ENCODE measurements at places on chromosomes 2 and 18.

DNA sequence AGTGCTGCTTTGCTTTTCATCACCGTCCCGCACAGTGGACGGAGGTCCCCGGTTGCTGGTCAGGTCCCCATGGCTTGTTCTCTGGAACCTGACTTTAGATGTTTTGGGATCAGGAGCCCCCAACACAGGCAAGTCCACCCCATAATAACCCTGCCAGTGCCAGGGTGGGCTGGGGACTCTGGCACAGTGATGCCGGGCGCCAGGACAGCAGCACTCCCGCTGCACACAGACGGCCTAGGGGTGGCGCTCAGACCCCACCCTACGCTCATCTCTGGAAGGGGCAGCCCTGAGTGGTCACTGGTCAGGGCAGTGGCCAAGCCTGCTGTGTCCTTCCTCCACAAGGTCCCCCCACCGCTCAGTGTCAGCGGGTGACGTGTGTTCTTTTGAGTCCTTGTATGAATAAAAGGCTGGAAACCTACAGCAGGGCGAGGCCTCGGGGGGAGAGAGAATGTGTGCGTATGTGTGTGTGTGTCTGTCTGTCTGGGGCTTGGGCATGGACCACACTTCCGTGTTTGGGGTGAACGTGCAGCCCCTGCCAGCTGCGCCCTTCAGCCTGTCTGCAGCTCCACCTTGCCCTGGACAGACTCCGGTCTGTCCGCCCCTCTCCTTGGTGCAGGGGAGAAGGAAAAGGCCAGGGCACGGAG lies 32.3 kb downstream of the GPC1 start:
- no peak for DNase-seq

DNA sequence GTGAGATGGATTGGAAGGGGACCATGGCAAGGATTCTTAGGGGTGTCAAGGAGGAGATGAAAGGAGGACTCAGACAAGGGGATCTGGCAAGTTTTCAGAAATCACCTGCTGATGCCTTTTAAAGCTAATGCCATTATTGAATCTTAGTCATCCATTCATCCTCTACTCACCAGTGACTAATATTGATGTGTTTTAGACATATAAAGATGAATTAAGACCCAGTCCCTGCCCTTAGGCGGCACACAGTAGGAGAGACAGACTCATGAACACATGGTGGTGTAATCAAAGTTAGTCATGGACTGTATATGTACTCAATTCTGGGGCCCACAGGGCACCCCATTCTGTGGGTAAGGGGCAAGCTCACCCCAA lies 56.5 kb upstream of the ATL2 start:
- no peak for DNase-seq

DNA sequence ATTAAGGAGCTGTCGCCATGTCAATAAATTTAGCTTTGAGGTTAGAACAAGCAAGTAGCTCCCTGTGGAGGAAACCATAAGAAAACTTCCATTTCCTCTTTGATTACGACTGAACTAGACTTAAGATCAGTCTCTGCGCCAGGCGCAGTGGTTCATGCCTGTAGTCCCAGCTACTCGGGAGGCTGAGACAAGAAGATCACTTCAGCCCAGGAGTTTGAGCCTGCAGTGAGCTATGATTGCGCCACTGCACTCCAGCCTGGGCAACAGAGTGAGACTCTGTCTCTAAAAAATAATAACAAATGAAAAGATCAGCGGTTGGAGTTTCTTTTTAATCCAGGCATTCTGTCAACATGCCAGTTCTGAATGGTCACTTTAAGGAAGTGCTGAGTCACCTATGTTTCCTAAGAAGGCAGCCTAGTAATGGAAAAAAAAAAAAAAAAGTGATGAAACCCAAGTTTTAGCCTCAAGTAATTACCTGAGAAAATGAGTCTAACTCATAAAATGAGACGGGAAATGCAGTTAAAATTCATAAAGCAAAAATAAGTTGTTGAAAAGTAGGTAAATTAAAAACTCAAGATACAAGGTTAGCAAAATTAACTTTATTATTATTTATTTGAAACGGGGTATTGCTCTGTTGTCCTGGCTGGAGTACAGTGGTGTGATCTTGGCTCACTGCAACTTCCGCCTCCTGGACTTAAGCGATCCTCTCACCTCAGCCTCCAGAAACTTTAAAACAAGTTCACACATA lies 10.2 kb downstream of the C18orf32 start:
- no peak for DNase-seq

GRCh38 chr2:223877721-223878410 lies 40.5 kb upstream of the AP1S3 start:
- DNase-seq, result no peak

DNA sequence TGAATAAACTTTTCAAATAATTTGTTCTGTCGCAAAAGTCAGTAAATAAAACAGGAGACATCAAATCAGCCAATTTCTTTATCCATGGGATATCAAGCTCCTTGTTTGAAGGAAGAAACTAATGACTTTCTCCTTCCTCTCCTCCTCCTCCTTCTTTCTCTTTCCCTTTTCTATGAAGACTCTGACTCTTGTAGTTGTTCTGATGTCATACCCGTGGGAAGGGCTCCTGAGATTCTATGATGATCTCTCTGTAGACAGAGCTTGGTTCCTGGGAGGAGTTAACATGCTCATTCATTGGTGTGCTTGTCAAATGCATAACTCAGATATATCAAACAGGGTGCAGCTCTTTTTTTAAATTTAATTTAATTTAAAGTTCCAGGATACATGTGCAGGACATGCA lies 118.7 kb upstream of the KCTD1 start:
- DNase-seq, result no peak

DNA sequence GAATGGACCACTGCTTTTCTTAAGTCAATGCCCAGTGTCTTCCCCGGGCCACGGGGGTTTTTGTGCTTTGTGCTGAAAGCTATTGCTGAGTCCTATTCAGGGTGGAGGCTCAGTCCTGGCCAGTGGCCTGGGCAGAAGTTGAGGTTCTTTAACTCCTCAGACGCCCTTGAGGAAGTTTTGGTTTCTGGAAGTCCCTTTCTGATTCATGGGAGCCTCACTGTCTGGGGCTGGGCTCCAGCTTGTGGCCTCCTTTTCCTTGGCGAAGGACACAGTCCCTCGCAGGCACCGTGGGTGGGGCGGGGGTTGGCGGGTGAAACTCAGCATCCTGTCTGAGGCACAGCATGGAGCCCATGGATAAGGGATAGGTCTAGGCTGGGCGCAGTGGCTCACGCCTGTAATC lies 465.2 kb upstream of the HS6ST1 start:
- DNase-seq, result no peak

GRCh38 chr2:31563273-31563839 lies 17.4 kb downstream of the SRD5A2 start:
- DNase-seq, result no peak

DNA sequence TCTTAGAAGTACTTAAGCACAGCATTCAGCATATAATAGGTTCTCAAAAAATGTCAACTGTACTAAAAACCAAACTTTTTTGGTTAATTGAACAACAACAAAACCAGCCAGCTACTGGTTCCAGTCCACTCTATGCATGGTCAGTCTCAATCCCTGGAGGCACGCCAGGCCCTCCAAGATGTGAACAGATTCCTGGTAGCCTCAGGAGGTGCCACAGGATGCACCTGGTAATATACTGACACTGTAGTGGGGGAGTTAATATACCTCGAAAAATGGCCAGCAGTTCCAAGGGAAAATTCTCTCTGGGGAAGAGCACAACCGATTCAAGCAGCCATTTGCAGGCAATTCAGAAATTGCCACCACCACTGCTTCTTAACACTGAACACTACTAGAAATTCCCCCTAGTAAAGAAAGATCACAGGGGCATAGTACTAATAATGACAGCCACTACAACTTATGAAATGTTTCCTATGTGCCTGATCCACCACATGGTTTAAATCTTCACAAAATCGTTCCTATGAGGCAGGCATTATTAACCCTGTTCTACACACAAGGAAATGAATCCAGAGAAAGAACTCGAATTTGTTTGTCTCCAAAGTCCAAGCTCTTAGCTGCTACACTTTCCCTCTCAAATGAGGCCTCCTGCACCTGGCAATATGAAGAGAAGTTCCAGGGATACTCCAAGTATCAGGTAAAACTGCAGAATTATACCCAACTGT lies 3.4 kb downstream of the MGAT4A start:
- no peak for DNase-seq

DNA sequence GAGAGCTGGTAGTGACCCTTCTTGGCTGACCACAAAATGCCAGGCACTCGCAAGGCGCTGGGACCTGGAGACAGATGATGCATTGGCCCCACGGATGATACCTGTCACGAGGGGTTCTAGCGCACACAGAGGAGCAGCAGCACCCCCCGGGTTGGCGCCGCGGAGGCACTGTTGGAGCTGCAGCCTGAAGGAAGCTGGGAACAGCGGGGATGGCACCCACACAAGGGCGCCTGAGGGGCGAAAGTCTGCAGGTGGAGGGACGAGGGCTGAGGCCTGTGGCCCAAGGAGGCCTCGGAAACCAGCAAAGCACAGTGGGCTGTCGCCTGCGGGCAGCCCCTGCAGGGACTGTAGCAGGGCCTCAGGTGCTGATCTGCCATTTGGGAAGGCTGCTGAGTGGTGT lies 33.6 kb downstream of the FAM228A start:
- DNase-seq, result no peak

DNA sequence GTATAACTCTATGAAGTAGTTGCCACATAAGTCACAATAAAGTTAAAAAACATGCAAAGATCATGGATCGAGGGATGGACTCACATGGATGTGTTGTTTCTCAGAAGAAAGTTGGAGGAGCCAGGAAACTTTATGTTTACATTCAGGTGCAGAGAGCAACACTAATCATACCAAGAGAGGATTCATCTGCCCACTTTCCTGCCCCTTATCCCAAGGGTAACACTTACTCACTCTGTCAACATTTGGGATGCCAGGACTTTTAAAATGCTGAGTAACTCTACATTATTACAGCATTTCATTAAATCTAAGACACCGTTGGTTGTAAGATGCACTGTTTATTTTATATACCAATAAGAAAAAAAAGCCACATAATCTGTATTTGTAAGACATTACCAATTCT lies 170.4 kb downstream of the KCNE4 start:
- DNase-seq, result no peak

DNA sequence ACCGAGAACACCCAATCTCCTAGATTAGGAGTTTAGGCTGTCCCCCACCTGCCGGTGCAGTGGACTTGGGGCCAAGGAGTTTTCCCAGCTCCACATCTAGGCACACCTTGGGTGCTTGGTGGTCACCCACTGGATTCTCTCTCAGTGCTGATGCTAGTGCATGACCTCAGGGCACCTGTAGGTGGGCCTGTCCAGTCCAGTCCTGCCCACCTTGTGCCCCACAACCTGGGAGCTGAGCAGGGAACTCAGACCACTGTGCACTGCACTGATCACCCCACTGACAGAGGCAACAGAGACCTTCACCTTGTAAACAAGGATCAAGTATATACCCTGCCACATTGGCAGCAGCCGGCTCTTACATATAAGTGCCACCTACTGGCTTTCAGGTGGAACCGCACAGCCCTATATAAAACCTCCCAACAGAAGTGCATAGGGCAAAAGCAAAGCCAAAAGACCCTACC lies 12.7 kb upstream of the CDH19 start:
- no peak for DNase-seq

- DNase-seq, result no peak
Observed at GRCh38 chr18:48959921-48960920, 9.5 kb upstream of the SMAD7 start.

GRCh38 chr2:98915751-98916358 lies 20.2 kb downstream of the CRACDL start:
- DNase-seq, result no peak

DNA sequence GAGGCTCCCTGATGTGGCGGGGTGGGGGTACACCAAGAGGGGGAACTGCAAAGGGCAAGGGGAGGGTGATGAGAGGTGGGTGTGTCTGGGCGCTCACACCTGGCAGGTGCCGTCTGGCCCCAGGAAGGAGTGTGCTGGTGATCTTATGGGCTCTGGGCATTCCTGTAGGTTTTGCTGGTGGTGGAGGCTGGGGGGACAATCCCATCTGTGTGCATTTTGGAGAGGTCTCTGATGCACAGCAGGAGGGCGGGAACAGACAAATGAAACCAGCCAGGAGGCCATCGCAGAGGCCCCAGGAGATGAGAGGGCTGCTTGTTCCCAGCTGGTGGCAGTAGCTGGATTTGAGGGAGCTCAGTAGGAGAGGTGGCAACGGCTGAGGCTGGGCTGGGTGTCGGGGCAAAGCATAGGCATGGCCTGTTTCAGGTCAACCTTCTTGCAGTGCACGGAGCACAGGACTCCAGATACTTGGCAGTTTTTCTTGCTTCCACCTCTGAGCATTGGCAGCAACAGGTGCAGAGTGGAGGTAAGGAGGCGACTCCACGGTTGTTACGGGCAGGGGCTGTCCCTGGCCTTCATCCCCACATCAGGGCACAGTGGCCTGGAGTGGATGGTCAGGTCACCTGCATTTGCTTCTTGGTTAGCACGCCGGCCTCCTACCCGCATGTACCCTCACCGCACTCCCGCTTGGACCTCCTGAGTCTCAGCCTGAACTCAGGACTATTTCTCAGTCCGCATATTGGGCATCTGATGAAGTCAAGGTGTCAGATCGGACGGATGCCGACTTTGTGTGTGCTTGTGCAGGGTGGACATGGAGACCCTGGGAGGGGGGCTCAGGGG lies 194.2 kb upstream of the HDAC4 start:
- DNase-seq, result no peak

- DNase-seq, result no peak
Observed at GRCh38 chr2:210428393-210429179, 48.0 kb downstream of the LANCL1 start.

- no peak for DNase-seq
Observed at GRCh38 chr2:120630031-120630701, 105.5 kb upstream of the GLI2 start.

GRCh38 chr18:69878213-69878933 lies 69.3 kb downstream of the CD226 start:
- DNase-seq, result no peak

- no peak for DNase-seq
Observed at GRCh38 chr18:41311571-41312547, 643.2 kb upstream of the PIK3C3 start.

DNA sequence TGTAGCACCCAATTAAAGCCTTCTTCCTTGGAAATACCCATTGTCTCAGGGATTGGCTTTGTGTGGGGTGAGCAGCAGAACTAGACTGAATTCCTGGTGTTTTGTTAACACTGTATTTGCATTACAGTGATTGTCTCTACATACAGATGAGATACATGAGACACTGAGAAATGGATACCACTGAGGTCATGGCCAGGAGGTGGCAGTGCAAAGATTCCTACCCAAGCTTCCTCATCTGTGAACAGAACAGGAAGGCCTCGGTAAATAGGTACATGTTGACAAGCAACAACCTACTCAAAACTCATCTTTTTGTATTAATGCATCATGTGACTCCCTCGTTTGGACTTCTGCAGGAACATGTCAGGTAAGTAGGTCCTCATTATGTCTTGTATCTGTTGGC lies 445.8 kb upstream of the RGPD4 start:
- no peak for DNase-seq

Data from T-helper 2 cell (primary cell).